Stimulated activated CD4-positive, alpha-beta T cell treated with anti-CD3 and anti-CD28 coated beads, Interleukin-2, amount 100 ng/mL, for 24 hours (primary cell): ENCODE measurements at places on chromosomes 5 and 9.

- no peak for DNase-seq
These were observed 51.7 kb upstream of the SEMA6A start for GRCh38 chr5:116626272-116626723.

GRCh38 chr5:1330847-1331831, 13.8 kb downstream of the CLPTM1L start:
- DNase-seq: no peak

- DNase-seq: no peak
These were observed 49.8 kb downstream of the ROR2 start for GRCh38 chr9:91900055-91900796.

GRCh38 chr5:113268232-113268631, 166.6 kb downstream of the TSSK1B start:
- DNase-seq: no peak

GRCh38 chr5:138275379-138275782, 960 bp upstream of the GFRA3 start:
- DNase-seq: no peak

DNA sequence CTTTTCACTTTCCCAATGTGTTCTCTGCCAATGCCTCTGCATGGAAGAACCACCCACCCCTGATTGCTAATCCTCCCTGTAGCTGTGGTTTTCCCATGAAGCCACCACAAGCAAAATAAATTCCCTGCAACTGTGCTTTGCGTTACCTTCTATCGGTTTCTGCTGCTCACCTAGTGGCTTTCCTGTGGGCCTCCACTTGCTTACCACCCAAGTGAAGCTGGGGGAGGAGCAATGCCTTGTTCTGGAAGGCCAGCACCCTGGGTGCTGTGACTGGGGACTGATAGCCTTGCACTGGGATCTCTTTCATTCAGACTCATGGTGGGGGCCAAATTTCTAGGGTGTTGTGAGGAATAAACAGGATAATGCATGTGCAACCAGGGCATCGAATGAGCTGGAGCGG, 56.3 kb upstream of the GDNF start:
- DNase-seq: no peak

DNA sequence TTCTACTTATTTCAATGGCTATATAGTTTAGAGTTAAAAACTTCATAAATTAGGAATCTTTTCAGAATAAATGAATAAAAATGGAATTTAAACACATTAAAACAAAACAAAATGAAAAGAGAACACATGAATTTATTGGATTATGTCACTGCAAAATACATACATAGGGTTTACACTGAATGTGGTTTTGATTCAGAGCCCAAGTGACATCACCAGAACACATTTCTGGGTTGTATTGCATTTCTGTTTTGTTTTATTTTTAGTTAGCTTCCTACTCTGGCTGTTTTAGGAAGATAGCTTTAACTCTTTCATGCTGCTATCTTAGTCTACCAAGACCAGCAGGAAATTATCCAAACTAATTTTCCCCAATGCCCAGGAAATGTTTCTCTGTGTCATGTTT, 1935.0 kb downstream of the EFNA5 start:
- no peak for DNase-seq

DNA sequence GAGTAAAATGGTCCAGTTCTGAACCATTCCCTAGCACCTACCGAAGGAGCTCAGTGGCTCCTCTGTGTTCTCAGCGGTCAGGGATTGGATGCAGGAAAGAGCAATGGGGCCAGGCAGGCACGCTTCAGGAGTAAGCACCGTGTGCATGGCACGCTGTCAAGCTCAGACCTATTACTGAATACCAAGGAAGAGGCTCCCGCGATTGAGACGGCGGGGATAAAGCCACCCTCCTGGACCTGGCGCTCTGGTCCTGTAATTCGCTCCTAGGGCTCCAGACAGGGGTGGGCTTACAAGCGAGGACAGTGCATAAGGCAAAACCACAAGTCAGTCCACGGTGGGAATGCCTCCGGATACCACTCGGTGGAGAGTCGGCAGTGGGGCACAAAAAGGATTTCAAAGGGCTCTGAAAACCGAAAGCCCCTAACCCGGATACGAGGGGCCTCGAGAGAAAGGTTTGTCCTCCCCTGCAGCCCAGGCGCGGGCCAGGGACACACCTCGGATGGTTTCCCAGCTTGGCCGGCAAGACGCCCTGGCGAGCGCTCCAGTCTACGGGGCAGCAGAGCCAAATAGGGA, 988 bp downstream of the OXCT1 start:
- no peak for DNase-seq

DNA sequence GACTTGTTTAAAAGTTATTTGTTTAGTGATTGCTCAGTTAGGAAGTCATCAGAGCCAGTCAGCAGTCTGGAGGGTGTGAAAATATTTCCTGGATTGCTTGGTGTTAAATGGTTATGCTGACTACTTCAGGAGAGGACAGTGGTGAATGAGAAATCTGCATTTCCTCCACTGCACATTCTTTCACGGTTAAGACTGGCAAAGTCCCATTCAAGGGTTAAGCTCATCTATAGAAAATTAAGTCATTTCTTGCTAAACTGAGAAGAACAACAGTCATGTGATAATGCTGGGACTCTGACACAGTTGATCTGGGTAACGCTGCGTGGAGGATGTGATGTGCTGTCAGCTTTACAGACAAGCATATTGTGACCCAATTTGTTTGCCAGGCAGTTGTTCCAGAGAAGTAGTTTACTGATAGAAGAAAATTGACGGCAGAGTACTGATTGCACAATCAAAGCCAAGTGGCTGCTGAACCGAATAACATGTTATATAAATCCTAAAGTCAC, 80.4 kb downstream of the GRAMD2B start:
- no peak for DNase-seq

DNA sequence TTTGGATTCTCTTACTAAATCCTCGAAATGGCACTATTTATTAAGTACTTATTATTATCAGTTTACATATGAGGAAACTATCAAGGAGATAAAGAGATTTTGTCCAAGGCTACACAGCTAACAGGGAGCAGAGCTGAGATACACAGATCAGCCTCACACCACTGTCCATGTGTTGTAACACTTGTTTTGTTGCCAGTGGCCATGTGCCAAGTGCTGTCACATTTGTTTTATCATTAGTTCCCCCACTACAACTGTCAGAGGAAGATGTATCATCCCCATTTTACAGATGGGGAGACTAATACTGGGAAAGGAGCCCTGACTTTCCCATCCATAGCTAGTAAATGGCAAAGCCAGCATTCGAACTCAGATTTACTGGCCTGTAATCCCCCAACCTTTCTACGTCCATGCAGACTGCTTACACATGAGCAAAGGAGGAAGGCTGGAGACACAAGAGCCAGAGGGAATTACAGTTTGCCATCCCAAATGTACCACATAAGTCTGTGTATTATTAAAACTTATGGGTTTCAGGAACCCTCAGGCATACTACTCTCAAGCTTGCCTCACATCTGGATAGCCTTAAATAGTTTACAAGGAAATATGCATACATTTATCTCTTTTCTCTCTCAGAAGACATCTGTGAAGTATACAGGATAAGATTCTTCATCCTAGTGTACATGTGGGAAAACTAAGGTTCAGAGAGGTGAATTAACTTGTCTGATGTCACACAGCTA, 25.1 kb downstream of the PAPPA start:
- no peak for DNase-seq

DNA sequence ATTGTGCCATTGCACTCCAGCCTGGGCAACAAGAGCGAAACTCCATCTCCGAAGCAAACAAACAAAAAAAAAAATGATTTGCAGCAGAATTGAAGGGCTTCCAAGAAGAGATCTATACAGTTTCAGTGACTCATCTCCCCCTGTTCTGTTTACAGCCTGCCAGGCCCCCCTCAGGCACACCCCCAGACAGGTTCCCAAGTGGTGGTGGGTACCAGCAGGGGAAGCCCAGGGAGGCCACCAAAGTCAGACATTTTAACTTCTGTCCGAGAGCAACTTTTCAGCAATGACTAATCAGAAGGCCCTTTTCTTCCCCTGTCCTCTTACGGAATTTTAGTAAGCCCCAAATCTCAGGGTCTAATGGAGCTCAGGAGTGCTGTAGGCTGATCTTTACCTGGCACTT, 98.7 kb downstream of the PAX5 start:
- no peak for DNase-seq

DNA sequence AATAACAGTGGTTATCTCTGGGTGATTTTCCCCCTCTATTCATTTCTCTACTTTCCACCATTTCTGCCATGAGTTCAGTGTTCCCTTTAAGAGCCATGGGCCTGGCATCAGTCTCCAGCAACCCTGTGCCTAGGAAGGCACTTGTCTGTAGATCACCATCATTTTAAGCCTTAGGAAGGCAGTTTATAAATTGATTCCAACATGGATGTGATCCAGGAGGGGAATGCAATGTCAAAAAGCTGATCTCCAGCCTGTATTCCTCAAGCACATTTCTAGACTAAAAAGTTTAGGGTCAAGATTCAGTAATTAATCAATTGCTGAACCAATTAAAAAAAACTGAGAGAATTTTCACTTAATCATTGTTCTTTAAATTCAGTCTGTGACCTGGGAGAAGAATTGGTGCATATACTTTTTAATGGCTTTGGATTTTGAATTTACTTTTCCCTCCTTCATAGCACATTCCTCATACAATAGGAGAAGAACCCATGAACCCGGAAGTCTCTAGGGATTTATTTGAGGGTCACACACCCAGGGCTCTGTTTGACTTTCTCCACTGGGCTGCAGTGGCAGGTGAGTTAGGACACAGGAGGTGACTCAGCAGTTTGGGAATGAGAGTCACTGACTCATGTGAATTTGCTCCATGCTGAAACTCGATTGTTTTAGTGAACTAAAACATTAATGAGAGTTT, 6.1 kb upstream of the ERMP1 start:
- no peak for DNase-seq

DNA sequence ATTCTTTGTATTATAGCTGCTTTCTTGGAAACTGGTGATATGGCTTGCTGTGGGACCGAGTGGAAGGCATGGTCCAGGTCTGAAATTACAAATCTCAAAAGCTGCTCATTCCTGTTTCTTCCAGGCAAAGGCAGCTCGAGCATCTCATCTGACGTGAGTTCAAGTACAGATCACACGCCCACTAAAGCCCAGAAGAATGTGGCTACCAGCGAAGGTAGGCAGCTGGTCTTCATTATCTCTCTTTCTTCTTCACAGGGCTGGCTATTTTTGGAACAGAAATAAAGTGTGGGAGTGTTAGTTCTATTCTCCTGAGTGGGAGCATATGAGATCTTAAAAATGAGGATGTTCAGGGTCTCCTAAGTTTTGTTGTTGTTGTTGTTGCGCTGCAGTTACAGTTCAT, 115.9 kb downstream of the FBXL7 start:
- DNase-seq: no peak

GRCh38 chr5:59276917-59277372, 616.6 kb downstream of the PDE4D start:
- DNase-seq: no peak

GRCh38 chr5:121668635-121669034, 183.0 kb upstream of the FTMT start:
- no peak for DNase-seq

DNA sequence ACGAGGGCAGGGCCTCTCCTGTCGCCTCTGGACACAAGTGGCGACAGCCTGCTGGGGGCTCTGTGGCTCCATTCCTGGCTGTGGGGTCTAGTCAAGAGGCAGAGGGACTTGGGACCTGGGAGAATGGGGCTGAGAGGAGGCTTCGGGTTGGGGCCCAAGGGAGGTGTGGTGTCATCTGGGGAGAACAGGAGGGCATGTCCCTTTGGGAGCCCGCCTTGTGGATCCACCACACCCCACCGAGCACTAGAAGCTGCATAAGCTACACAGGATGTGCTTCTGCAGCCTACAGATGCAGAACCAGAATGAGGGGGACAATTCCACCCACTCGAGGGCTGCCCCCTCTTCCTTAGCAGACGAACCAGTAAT, 3.9 kb upstream of the MAN1B1 start:
- no peak for DNase-seq

- no peak for DNase-seq
These were observed 26.0 kb downstream of the SLC31A2 start for GRCh38 chr9:113176803-113177202.

- no peak for DNase-seq
These were observed 49.0 kb downstream of the C5orf15 start for GRCh38 chr5:133919148-133920136.

DNA sequence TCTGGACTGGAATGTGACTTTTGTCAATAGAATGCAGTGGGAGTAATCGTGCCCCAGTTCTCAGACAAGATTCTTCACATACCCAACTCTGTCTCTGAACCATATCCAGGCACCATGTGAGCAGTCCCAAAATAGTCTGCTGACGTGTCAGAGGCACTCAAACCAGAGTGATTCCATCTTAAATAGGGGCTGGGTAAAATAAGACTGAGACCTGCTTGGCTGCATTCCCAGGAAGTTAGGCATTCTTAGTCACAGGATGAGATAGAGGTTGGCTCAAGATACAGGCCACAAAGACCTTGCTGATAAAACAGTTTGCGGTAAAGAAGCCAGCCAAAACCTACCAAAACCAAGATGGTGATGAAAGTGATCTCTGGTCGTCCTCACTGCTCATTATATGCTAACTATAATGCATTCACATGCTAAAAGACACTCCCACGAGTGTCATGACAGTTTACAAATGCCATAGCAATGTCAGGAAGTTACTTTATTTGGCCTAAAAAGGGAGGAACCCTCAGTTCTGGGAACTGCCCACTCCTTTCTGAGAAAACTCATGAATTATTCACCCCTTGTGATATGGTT, 16.9 kb upstream of the PLCXD3 start:
- no peak for DNase-seq

- no peak for DNase-seq
These were observed 42.9 kb upstream of the GRIA1 start for GRCh38 chr5:153447534-153447933.

- no peak for DNase-seq
These were observed 936.1 kb upstream of the WWC1 start for GRCh38 chr5:167355346-167355745.

DNA sequence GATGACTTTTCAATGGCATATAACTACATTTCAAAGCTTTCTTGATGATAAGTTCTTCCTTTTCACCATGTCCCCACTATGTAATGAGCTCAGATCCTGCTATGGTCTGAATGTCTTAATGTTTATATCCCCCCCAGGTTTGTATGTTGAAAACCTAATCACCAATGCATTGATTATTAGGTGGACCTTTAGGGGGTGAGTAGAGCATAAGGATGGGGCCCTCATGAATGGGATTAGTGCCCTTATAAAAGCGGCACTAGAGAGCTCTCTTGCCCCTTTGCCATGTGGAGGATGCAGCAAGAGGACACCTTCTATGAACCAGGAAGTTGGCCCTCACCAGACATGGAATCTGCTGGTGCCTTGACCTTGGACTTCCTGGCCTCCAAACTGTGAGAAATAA, 316.8 kb downstream of the ARHGEF28 start:
- no peak for DNase-seq

GRCh38 chr5:43305948-43306565, 7.2 kb downstream of the HMGCS1 start:
- no peak for DNase-seq

DNA sequence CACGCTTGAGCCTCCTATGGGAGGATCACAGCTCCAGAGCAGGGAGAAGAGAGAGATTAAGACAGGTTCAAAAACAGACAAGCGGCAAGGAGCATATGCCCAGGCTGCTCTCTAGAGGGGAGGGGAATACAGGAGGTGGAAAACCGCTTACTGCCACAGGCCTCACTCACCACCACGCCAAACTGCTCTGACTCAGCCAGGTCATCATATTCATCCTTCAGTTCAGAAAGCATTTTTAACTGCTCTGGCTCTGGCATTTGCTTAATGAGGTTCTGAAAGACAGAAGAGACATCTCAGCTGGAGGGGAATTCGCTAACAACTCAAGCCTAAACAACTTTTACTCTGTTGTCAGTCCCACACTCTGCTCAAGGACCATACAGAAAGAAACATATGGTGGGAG, 40.1 kb downstream of the PCDHGC5 start:
- peak; percentile 4 for DNase-seq
